Brain (organoid and tissue), 16 donors: ENCODE measurements at places on chromosomes 1 and 21. TPM values are rescaled to one million over a fixed set of nuclear protein-coding genes. Genes with fewer than 3 reads are reported as not detected.

Gene CHIA
- not detected for polyA plus RNA-seq

Gene SMCP
- polyA plus RNA-seq, result not detected

Gene CR1L
- polyA plus RNA-seq, result not detected

Gene CHAF1B
- polyA plus RNA-seq, result 15.1 TPM

Gene OBSCN
- 4.5 TPM for polyA plus RNA-seq

Gene SLC19A2
- 2.0 TPM for polyA plus RNA-seq

Gene WNT3A
- polyA plus RNA-seq, result not detected

Gene ZNF683
- polyA plus RNA-seq, result not detected

Gene FOXO6
- 8.1 TPM for polyA plus RNA-seq

Gene LCE2C
- not detected for polyA plus RNA-seq

Gene SFN
- 50.6 TPM for polyA plus RNA-seq

Gene RBM34
- polyA plus RNA-seq, result 47.3 TPM

Gene AKR1A1
- polyA plus RNA-seq, result 304 TPM

Gene ZSCAN20
- polyA plus RNA-seq, result 2.0 TPM

Gene SH2D5
- 14.3 TPM for polyA plus RNA-seq

Gene PGLYRP4
- not detected for polyA plus RNA-seq

Gene SH3BGR
- 11.2 TPM for polyA plus RNA-seq

Gene SUSD4
- polyA plus RNA-seq, result 5.4 TPM

Gene B4GALT3
- 52.8 TPM for polyA plus RNA-seq

Gene NPHP4
- polyA plus RNA-seq, result 10.4 TPM

Gene KCNH1
- 5.2 TPM for polyA plus RNA-seq

Gene SIK1
- polyA plus RNA-seq, result 5.0 TPM

Gene GSTM1
- not detected for polyA plus RNA-seq

Gene MINDY1
- polyA plus RNA-seq, result 58.6 TPM
